ENCODE measurements at places on chromosomes 7 and 10. TPM values are rescaled to one million over a fixed set of nuclear protein-coding genes. Genes with fewer than 3 reads are reported as not detected.

Gene SLC35G1
- total RNA-seq = 3.6 TPM

Gene CFAP70
- total RNA-seq = 0.42 TPM

Gene HK1
- total RNA-seq = 244 TPM

Gene GPR15LG
- total RNA-seq = 44.5 TPM

Gene TMEM196
- not detected for total RNA-seq

Gene PKD2L1
- not detected for total RNA-seq

Gene CTNNA3
- total RNA-seq = not detected

Gene PRKG1
- 0.28 TPM for total RNA-seq

Measured in airway epithelial cell (primary cell).